ENCODE measurements at places on chromosomes 2 and 18.

DNA sequence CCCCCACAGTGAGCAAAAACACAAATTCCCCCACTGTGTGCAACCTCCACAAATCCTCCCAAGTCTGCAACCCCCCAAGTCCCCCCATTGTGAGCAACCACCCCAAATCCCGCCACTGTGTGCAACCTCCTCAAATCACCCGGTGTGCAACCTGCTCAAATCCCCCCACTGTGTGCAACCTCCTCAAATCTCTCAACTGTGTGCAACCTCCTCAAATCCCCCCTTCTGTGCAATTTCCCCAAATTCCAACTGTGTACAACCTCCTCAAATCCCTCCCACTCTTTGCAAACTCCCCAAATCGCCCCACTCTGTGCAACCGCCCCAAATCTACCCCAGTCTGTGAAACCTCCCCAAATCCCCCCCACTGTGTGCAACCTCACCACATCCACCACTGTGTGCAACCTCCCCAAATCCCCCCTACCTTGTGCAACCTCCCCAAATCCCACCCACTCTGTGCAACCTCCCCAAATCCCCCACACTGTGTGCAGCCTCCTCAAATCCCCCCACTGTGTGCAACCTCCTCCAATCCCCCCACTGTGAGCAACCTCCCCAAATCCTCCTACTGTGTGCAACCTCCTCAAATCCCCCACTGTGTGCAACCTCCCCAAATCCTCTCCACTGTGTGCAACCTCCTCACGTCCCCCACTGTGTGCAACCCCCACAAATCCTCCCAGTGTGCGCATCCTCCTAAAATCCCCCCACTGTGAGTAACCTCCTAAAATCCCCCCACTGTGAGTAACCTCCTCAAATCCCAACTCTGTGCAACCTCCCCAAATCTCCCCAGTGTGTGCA is 115.2 kb downstream of the TPO start:
- DNase-seq: no peak

GRCh38 chr2:143140864-143141661 is 11.8 kb downstream of the ARHGAP15 start:
- DNase-seq: no peak

DNA sequence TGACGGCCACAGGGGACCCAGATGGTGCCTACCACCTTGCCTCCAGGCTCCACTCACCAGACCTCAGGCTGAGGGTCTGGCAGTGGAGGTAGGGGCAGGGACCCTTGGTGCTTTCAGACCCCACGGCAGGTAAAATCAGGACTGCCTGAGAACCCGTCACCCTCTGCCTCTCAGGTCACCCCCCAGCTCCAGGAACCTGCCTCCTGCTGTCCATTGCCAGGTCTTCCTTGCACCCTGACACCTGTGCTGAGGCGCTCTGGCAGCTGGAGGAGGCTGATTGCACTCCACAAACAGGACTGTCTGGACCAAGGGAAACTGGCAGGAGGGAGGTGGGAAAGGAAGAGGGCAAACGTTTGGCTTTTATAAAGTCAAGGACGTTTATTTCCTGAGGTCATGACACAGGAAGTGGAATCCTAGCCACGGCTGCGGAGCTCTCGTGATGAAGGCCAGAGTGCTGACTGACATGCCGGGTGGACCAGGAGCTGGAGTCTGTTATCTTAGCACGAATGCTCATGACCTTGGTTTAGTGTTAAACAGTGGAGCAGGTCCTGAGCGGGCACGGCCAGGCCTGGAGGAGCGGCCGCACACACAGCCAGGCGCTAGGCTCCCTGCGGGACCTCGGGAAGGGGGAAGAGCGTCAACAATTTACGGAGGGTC is 40.5 kb downstream of the ANO7 start:
- DNase-seq: no peak

DNA sequence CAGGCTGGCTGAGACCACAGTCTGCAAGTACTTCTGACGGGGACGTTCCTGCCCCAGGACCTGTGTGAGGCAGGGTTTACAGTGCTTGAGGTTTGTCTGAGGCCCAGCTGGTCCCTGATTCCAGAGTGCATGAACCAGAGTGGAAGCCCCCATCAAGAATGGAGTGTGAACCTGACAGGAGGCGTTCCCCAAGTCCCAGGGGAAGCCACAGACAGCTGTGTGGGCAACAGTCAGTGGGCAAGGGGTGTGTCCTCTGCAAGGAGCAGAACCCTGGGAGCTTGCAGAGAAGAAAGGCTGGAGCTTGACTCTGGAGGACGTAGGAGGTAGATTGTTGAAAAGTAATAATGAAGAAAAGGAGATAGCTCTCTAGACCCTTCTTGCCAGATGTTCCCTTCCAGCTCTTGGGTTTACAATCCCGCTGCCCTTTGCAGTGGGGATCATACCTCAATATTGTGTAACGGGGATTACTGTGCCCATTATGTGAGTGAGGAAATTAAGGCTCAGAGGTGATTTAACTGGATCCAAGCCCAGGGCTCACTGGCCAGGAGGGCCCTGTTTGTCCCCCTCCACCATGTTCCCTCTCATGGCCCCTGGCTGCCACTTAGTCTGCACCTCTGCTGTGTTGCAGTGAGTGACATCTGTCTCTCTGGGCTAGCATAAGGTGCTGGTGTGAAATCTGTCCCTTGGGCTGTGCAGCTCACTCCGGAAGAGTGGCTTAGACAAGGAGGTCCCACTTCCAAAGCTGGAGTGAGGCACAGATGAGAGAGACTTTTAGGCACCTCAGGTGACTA is 6.2 kb downstream of the DBI start:
- no peak for DNase-seq

- DNase-seq: no peak
Measured at GRCh38 chr2:174882416-174882815, 118.1 kb upstream of the CHRNA1 start.

DNA sequence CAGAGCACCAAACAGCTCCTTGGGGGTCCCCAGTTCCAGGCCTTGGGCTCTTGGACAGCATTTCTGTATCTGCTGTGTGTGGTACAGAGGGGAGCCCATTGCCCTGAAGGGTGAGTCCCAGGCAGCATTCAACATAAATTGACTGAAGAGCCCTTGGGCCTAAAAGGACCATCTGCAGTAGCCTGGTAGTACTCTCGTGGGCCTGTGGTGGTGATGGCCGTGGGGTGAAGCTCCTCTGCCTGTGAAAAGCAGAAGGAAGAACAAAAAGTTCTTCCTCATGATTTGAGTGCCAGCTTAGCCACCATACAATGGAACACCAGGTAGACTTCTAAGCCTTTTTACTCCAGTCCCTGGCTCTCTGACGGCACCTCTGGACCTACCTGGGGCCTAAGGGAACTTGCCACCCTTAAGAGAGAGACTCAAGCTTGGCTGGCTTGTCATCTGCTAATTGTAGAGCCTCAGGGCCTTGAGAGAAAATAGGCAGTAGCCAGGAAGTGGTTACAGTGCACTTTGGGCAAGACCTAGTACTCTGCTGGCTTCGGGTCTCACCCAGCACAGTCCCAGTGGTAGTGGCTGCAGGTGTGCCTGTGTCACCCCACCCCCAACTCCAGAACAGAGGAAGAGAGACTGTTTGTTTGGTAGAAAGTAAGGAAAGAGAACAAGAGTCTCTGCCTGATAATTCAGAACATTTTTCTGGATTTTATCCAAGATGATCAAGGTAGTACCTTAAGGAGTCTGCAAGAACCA is 84.6 kb upstream of the CERS6 start:
- DNase-seq: no peak

GRCh38 chr2:120470041-120470965 is 124.4 kb downstream of the INHBB start:
- no peak for DNase-seq

GRCh38 chr2:188773075-188773474 is 201.1 kb upstream of the COL3A1 start:
- DNase-seq: no peak

- no peak for DNase-seq
Measured at GRCh38 chr2:128494307-128494639, 175.6 kb upstream of the HS6ST1 start.

DNA sequence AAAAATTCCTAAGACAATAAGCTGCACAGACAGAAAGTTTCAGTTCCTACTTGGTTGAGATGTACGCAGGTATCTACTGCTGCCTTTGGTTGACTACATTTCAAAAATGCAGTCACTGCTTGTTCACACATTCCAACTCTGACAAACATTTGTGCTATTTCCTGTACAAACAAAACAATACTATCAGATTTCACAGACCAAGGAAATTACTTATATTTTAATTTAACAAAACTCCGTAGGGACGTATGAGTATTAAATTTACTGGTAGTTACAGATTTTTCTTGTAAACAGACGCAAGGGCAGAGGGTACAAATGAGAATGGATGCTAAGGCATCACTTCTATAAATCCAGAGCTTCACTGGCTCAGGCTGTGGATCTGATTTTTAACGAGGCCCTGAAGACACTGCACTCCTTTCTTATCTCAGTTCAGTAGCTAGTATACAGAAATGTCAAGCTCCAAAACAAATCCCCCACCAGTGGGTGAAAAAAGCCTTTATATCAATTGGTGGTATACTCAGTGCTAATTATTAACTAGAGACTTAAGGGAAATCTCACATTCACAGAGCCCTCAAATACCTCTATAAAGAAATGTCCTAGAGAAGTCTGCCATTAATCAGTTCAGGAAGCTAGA is 31.7 kb upstream of the TTC32 start:
- DNase-seq: no peak

- no peak for DNase-seq
Measured at GRCh38 chr2:120915670-120916069, 180.0 kb downstream of the GLI2 start.

DNA sequence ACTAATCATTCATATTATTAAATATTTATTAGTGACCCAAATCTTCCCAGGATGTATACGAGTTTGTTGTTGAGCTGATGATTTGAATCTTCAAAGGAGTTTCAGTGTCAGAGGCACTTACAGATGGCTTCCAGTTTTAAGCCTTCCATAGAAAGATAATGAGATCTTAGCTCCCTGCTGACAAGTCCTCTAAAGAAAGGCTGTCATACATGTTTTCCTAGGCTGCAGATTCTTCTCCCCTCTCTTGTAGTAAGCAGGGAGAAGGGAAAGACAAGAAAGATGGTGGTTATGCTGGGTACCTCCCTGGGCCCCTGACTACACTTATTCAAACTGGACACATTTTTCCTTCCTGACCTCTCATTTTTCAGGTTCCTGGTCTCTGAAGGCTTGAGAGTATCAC is 8.1 kb upstream of the GAREM1 start:
- DNase-seq: no peak

GRCh38 chr2:53631313-53632125 is 136.1 kb upstream of the CHAC2 start:
- no peak for DNase-seq

- DNase-seq: no peak
Measured at GRCh38 chr2:217902379-217903141, 100.2 kb downstream of the TNS1 start.

GRCh38 chr2:10834068-10834655 is 21.6 kb upstream of the PDIA6 start:
- DNase-seq: no peak

- no peak for DNase-seq
Measured at GRCh38 chr2:238171575-238172187, 12.9 kb downstream of the ERFE start.

- no peak for DNase-seq
Measured at GRCh38 chr2:18001671-18002070, 123.2 kb downstream of the KCNS3 start.

- DNase-seq: no peak
Measured at GRCh38 chr2:33467413-33467812, 9.0 kb upstream of the RASGRP3 start.

GRCh38 chr2:209901172-209901571 is 101.3 kb upstream of the RPE start:
- no peak for DNase-seq

DNA sequence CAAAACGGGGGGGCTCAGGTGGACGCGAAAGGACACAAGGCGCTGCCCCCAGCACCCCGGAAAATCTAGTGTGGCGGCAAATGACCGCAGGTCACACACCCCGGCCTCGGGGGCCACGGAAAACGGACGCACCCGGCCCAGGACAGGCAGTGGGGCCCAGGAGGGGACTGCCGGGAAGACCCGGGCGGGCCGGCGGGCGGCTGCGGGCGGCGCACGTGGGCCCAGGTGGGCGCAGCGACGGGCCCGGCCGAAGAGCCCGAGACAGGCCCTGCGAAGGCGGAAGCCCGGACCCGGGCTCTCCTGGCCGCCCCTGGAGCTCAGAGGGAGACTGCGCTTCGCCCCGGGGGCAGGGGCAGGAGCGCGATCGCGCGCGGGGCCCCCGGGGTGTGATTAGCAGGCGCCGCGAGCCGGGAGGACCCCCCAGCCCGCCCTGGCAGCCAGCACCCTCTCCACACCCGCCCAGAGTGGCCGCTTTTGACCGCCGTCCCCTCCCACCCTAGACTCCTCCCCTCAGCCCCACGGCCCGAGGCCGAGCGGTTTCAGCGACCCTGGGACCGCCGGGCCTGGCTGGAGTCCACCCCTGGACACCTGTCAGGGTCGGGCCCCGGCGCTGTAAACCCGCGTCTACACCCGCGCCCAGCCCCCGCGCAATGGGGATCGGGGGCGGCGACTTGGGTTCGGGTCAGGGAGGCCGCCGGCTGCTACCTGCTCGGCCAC is 773 bp downstream of the MBP start:
- no peak for DNase-seq

DNA sequence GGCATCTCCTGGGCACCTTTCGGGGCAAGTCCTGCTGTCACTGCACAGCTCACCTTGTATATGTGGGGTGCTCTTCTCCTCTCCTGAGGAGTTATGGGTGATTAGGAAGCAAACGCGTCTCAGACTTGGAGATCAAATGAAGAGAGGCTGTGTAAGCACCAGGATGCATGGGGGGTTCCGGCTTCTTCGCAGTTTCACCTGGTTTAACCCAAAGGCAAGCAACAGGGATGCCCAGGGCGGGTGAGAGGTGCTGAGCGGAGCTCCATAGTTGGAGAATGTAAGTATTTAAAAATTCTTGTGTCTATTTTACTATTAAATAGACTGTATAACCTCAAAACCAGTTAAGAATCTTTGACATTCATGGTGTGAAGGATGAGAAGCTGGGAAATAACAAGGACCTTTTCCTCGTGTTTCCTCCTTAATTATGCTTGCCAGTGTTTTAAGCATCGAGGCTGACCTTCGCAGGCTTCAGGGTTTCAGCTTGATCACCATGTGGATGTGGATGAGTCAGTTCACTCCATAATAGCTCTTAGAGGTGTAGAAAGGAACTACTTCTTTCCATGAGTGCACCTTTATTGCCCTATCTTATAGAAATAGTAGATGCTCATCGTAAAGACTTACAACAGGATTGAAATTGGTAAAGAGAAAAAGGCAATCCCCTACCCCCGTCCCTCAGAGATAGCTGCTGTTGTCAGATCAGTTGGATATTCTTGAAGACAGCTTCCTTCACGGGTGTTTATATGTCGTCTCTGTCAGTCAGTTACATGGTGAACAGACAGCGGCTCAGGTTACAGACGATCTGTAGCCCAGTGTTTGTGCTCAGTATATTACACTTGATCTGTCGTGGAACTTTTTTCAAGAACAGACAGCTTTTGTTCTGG is 201.1 kb downstream of the AGAP1 start:
- DNase-seq: no peak

DNA sequence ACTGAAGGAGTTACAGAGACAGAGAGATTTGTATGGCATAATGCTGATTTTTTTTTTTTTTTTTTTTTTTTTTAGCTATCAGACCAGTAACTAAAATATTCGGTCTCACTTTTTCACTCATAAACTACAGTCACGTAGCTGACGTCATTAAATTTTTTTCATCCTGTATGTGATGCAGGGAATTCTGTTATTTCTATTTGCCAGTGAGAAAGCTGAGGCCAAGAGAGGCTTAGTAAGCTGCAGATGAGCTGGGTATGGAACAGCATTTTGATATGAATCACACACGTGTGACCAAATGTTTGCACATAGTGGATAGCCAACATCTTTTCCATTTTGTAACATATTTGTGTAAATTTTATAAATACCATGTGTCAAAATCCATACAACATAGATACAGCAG is 79.1 kb upstream of the EPB41L3 start:
- no peak for DNase-seq
